ENCODE measurements at places on chromosomes 1 and 21. TPM values are rescaled to one million over a fixed set of nuclear protein-coding genes. Genes with fewer than 3 reads are reported as not detected.
A peak's percentile ranks its signal among the peaks of the same experiment; 100 is the strongest.

DNA sequence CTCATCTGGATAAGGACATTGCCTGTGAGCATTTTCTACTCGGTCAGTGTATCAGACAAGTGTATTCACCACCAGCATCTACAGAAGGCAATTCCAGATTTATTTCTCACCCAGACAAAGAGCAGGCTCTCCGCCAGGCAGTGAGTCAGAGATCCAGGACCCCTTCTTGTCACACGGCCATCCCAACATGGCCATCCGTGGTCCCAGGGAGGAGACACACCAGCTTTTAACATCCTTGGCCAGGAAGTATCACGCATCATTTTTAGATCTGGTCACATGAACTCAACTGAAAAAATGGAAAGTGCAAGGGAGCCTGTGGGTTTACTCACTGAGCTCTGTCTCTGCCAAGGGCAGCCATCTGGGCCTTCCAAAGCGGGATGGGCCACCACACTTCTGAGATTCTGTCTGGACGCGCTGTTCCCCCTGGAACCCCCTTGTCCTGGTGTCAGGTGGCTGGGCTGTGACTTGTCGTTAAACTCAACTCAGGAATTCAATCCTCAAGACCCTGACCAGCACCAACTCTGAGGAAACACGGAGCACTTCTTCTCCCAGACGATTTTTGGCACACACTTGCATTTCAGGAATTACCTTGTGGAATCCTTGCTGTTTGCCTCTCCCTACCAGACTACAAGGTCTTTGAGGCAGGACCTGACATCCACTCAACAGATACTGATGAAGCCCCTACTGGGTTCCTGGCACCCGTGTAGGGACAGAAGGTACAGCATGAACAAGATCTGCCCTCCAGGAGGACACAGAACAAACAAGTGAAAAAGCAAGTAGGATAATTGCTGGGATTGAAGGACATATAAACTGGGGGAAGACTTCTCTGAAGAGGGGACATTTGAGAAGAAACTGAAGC, 21.6 kb upstream of the CCSAP start:
- no peak for DNase-seq

DNA sequence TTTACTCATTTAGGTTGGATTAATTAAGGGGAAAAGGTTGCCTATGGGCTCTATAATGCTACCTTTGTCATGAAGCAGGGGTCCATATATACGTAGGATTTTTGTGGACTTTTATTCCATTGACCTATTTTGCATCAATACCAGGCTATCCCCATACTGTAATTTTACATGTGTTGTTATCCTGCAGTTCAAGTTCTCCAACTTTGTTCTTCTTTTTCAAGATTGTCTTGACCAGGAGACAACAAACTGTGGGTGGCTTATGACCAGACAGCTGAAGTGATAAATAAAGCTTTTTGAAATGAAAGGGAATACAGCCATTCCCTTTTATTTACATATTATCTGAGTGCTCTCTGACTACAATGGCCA, 345.7 kb downstream of the BARHL2 start:
- DNase-seq = no peak

DNA sequence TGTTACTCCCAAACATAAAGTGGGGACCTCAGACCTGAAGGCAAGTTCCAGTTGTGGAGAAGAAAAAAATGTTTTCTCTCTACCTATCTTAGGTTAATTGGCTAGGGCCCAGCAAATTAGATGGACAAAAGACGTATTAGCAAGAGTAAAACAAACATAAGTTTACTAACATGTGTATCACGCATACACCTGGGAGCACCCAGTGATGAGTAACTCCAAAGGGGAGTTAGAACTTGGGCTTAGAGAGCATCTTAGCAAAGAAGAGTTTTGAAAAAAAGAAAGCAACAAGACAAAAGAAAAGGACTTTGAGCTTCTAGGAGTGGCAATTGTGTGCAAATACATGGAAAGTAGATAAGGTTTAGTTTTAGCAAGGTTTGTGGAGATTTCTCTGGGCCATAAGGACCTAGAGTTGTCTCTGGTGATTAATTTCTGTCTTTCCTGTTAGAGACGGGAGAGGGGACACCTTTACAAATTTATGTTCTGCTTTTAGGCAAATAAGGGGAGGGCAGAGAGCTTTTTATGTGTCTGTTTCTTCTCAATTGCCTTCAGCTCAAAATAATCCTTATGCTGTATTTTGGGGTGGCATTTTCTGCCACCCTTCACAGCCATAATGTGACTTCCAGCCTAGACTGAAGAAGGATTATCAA, 76.7 kb upstream of the PTGFRN start:
- no peak for DNase-seq

DNA sequence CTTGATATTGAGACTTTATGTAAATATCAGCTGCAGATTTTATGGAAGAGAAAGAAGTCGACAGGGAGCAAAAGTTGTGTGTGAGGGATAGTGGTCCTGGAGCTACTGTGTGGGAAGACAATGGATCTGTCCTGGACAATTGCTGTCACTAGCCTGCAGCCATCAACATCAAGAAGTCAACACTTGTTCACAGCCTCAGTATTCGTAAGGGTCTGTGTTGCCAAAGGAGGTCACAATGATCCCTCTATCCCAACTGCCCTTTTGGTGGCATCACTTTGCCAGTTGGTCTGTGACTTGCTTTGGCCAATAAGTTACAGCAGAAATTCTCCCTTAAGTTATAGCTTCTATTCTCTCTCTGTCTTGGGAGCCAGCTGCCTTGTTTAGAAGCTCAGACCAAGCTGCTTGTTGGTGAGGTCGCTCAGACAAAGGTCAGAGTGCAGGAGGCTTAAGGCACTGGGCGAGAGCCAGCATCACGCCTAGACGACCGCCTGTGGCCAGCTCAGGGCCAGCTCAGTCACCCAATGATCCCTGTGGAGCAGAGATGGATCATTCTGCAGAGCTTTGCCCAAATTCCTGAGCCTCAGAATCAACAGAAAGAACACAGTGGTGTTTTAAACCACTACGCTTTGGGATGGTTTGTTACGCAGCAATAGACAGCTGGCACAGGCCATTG, 134.9 kb downstream of the RHOU start:
- DNase-seq = no peak

DNA sequence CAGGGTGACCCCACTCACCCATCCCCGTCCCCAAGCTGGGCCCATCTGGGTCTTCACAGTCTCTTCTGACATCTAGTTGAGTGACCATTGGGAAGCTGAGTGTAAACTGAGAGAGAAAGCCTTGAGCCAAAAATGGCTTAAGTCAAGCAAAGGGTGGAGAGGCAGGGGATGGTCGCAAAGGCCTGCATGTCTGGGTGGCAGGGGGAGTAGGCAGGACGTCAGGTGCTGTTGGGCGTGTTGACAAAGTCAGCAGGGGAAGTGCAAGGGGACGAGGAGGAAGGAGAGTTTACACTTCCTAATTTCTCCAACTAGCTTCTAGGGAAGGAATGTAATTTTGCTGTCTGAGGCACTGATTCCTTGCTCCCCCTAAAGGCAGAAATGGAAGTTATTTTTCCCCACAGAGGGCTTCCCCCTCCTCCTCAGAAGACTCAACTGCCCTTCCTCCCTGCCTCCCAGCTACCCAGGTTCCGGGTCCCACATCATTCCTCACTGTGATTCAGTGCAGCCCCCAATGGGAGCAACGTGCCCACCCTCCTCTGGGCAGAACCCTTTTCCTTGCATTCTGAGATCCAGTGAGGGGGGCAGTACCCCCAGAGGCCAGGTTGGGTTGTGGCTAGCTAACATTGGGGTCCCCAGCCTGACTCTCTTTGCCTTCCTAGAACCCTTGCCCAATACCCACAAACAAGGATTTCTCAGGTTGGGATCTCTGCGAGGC, 1.2 kb upstream of the ADORA1 start:
- DNase-seq = no peak

DNA sequence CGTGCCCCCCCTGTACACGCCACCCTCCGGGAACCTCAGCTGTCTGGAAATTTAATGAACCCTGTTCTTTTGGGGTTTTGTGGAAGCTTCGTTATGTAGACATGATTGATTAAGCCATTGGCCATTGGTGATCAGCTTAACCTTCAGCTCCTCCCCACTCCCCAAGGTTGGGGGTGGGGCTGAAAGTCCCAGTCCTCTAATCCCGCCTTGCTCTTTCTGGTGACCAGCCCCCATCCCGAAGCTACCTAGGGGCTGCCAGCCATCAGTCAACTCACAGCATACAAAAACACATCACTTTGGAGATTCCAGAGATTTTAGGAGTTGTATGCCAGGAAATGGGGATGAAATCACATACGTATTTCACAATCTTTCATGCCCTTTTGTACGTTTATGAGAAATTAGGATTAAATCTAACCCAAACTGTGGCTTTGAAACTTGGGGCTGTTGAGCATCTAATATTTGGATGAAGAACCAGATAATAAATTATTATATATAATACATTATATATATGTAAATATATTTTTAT, 52.3 kb downstream of the BACE2 start:
- DNase-seq = no peak

The SMCP gene
- not detected for total RNA-seq

DNA sequence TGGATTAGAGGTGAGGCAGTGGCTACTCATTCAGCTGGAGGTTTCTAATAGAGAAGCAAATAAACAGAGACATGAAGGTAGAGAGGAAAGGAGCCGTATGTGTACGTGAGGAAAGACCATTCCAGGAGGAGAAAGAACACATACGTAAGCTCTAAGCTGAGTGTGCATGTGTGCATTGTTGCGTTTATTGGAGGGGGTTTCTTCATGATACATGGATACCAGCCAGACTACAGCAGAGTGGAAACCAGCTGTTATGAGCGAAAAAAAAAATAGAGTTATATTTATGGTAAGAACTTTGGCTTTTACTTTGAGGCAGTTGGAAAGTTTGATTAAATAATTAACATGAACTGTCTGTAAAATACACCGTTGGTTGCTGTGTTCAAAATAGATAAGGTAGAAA, 173.4 kb upstream of the RGS18 start:
- no peak for DNase-seq

The ASCL5 gene
- total RNA-seq = not detected

DNA sequence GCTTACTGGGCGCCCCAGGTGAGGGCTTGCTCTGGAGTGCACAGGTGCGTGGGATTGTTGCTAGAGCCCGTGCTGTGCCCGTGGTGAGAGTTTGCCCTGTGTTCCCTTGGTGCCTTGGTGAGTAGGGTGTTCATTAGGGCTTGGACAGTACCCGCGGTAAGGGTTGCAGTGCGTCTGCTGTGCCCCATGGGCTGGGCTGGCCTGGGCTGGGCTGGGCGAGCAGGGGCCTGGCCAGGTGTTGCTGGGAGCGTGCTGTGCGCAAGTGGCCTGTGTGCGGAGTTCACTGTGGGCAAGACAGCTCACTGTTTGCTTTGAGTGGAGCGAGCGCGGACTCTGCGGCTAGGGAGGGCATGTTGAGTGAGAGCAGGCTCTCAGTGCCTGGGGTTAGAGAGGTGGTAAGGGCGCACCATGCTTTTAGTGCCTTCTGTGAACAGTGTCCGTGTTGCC, 725 bp downstream of the CR1L start:
- DNase-seq = no peak

- no peak for DNase-seq
Observed at GRCh38 chr1:61925591-61926298, 183.5 kb downstream of the PATJ start.

The SEMA4A gene
- total RNA-seq = 3.5 TPM

DNA sequence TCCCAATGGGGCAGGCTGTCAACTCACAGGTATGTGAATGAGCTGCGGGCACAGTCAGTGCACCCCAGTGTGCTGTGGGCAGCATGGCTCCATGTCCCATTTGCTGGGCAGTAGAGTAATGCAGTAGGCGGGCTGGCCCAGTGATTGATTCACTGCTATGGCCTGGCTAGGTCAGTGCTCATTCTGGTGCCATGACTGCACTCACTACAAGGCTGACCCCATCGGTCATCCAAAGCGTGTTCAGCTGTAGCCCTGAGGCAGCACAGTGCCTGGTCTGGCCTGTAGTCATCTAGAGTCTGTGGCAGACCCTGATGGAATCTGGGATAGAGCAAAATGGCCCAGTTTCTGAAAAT, 7.4 kb downstream of the HYI start:
- DNase-seq = peak; percentile 16

DNA sequence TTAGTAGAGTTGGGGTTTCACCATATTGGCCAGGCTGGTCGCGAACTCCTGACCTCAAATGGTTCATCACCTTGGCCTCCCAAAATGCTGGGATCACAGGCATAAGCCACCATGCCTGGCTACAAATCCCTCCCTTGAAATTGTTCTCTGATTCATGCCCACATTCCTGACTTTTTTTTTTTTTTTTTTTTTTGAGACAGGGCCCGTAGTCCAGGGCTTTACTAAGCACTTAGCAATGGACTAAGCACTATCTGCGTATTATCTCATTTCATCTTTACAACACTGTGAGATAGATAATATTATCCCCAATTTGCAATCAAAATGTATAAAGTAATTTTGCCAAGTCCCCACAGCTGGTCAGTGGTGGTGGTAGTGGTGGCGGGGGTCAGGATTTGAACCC, 58.9 kb downstream of the VWA5B1 start:
- DNase-seq = no peak

GRCh38 chr1:91501523-91501851, 836 bp downstream of the CDC7 start:
- DNase-seq = no peak

The MFSD2A gene
- 27.9 TPM for total RNA-seq

DNA sequence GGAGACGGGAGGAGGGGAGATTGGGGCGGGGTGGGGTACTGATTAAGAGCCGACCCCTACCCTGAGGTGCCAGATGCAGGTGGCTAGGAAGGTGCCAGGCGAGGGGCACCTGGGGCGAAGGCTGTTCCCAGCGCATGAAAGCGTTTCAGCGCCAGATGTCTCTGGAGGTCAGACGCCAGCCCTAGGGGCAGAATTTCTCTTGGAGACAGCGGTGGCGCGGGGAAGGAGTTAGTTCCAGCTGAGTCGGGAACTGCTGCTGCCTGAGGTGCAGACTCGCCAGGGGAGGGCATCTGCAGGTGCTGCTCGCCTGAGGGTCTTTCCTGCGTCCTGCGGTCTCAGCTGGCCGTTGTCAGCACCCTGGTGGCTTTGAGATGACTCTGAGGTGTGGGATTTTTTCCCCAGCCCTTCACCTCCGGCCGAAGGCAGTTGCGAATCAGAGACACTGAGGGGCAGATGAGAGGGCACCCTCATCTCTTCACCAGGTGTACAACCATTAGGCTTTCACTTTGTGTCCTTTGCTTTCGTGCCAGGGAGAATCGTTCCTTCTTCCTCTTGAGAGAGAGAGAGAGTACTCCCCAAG, 539 bp downstream of the CGN start:
- no peak for DNase-seq

The PTPN7 gene
- total RNA-seq = 4.7 TPM

The HAO2 gene
- total RNA-seq = not detected

The KRTAP13-2 gene
- 1.9 TPM for total RNA-seq

DNA sequence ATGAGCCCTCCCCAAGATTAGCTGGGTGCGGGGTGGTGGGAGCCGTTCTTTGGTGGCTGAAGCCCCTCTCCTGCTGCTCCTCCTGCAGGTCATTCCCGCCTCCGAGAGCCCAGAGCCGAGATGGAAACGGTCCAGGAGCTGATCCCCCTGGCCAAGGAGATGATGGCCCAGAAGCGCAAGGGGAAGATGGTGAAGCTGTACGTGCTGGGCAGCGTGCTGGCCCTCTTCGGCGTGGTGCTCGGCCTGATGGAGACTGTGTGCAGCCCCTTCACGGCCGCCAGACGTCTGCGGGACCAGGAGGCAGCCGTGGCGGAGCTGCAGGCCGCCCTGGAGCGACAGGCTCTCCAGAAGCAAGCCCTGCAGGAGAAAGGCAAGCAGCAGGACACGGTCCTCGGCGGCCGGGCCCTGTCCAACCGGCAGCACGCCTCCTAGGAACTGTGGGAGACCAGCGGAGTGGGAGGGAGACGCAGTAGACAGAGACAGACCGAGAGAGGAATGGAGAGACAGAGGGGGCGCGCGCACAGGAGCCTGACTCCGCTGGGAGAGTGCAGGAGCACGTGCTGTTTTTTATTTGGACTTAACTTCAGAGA, 448 bp downstream of the G0S2 start:
- DNase-seq = peak; percentile 45

- no peak for DNase-seq
Observed at GRCh38 chr1:197799271-197799670, 24.0 kb upstream of the DENND1B start.
